Activated CD4-positive, alpha-beta memory T cell treated with anti-CD3 and anti-CD28 coated beads, Interleukin-2, amount 10 ng/mL, durations not matched to agents 7 days and 5 days (primary cell): ENCODE measurements at places on chromosomes 2 and 18. TPM values are rescaled to one million over a fixed set of nuclear protein-coding genes. Genes with fewer than 3 reads are reported as not detected.

The RMND5A gene
- 29.6 TPM for total RNA-seq

The POTEF gene
- not detected for total RNA-seq

The PRPF40A gene
- 109 TPM for total RNA-seq

The GALNT13 gene
- total RNA-seq: not detected

The CFC1 gene
- not detected for total RNA-seq

The CPLX4 gene
- total RNA-seq: not detected

The RGPD6 gene
- total RNA-seq: 7.8 TPM

The REG1B gene
- not detected for total RNA-seq
